Mesangial cell (primary cell): ENCODE measurements at places on chromosomes 16 and 17. TPM values are rescaled to one million over a fixed set of nuclear protein-coding genes. Genes with fewer than 3 reads are reported as not detected.

The KRTAP4-3 gene
- total RNA-seq = not detected in 2 replicates

The TNFRSF13B gene
- not detected in 2 replicates for total RNA-seq

The SLC16A13 gene
- total RNA-seq = 2.8 and 3.0 TPM in 2 replicates

The VASN gene
- total RNA-seq = 43.0 and 160 TPM in 2 replicates

The ZNF267 gene
- total RNA-seq = 4.4 and 6.5 TPM in 2 replicates

The CCL3 gene
- not detected in 2 replicates for total RNA-seq

The TMUB2 gene
- 25.1 and 35.2 TPM in 2 replicates for total RNA-seq

The CALB2 gene
- 0.76 TPM in 1 of 2 replicates, not detected in the other for total RNA-seq

The KIF19 gene
- not detected in 2 replicates for total RNA-seq

The METTL16 gene
- total RNA-seq = 16.1 and 18.6 TPM in 2 replicates

The CDRT15 gene
- not detected in 2 replicates for total RNA-seq

The ZNF652 gene
- total RNA-seq = 7.7 and 16.6 TPM in 2 replicates

The PRSS21 gene
- total RNA-seq = 0.25 and 1.6 TPM in 2 replicates

The RTN4RL1 gene
- 0.13 TPM in 1 of 2 replicates, not detected in the other for total RNA-seq

The ZNF689 gene
- total RNA-seq = 8.5 and 8.9 TPM in 2 replicates

The FBXO39 gene
- not detected in 2 replicates for total RNA-seq

The CTRB1 gene
- not detected in 2 replicates for total RNA-seq

The SUZ12 gene
- 7.4 and 10.1 TPM in 2 replicates for total RNA-seq
